Jurkat, Clone E6-1 (cell line): ENCODE measurements at places on chromosomes 4 and X.

- no peak for DNase-seq
Measured at GRCh38 chr4:84565951-84566350, 17.0 kb upstream of the CDS1 start.

DNA sequence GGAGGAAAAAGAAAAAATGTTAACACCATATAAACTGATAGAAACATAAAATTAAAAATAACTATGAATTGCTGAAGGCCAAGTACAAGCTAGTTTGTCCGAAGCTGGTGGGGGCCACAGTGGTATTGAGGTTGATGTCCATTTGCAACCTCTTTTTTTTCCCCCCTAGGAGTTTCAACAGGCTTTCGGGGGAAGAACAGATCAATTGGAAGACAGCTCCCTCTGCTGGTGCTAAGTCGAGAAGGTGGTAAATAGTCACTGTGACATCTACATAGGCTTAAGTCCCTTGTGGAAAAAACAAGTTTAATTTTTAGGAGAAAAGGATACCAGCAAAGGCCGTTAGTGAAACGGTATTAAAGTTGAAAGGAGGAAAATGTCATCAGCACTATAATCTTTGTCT lies 115.7 kb upstream of the ZXDA start:
- peak; percentile 44 for DNase-seq

- DNase-seq: no peak
Measured at GRCh38 chr4:98508248-98508647, 150.2 kb downstream of the TSPAN5 start.

GRCh38 chr4:147194604-147195003 lies 248.9 kb upstream of the TTC29 start:
- DNase-seq: no peak

- no peak for DNase-seq
Measured at GRCh38 chrX:118594697-118595420, 99.2 kb downstream of the DOCK11 start.

DNA sequence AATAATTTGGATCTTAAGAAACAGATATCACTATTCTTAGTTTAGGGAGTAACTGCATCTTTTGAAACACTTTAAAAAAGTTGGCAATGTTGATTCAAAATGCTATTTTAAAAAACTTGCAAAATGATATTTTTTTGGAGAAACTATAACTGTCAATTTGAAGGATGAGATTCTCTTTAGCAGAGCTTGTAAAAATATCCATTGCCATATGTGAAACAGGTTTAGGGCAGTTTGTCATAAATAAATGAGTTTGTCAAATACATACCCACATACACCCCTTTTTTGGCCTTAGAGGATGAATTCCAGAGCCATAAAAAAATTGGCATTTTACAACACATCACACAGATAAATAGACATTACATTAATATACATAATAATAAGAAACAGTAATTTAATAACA lies 174.6 kb downstream of the BMPR1B start:
- DNase-seq: no peak

DNA sequence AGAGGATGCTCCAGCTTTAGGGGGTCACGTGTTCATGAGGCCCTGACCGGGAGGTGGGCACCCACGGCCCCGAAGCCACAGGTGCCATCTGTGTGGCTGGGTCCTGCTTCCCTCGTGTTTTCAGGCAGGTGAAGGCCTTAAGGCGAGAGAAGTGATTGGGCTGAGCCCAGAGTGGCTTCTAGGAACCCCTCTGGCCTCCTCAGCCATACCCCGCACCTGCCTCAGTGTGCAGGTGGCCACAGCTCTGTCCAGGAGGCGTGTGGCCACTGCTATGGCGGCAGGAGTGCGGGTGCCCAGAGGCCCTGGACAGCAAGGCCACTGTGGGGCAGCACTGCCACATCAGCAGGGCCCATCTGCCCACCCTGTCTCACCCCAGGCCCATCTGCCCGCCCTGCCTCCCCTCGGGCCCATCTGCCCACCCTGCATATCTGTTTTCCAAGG lies 25.0 kb downstream of the NKX1-1 start:
- DNase-seq: no peak

DNA sequence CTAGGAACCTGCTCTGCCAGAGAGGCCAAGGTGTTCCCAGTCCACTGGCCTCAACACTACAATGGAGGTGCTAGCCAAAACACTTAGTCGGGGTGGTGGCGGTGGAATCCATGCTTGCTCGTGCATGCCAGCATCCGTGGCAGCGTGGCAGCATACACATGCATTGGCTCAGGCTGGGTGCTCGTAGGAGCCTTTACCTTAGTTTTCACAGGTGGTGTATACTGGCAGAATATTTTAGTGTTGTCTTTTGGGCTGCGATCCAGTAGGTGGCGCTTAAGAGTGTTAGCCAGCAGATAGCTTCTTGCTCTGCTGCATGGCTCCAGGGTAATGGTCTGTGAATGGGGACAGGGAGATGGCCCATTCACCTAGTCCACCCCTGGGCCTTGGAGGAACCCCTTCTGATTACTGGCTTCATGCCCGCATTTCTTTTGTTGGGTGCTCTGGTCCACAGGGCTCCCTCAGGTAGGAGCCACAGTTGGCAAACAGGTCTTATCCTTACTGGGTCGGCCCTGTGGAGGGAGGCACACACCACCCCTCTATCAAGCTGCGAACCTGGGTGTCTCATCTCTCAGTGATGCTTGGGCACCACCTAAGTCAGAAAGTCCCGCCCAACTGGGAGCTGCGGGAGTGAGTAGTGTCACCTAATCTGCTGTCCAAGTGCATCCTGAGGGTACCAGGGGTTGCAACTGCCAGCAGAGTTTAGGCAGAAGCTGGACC lies 40.0 kb downstream of the RIPPLY1 start:
- peak; percentile 10 for DNase-seq

GRCh38 chrX:137549073-137549472 lies 16.9 kb upstream of the ZIC3 start:
- no peak for DNase-seq

DNA sequence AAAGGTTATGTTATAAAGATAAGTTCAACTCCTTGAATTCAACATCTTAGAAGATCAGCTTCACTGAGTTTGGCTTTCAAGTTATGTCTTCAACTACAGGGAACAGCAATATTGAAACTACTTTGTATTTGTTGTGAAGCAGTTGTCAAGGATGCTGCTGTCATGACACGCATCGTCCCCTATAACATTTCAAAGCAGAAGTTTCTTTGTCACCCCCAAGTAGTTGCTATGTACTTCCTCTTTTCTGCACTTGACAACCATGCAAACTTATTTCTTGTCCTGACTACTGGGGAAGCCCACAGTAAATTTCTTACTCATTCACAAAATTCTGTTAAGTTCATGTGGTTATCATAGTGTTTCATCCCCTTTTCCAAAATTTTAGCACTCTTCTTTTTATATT lies 14.3 kb downstream of the ANTXR2 start:
- peak; percentile 22 for DNase-seq

DNA sequence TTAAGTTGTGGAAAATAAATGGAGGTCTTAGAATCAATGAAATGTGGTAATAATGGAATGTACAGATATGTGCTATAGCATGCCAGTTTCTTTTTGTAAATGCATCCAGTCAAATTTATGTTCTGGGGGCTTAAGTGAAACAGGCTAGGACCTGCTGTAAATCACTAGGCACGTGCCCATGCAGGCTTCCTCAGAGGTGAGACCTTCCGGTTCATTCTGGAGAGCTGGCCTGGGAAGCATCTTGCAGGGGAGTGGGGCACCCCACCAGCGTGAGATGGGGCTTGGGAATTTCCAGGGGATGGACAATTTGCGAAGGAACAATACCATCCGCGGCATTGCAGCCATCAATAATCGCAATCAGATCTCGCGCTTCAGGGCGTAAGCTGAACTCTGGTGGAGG lies 80.1 kb downstream of the SORCS2 start:
- no peak for DNase-seq

- DNase-seq: no peak
Measured at GRCh38 chrX:16140983-16141382, 17.6 kb downstream of the GRPR start.

- no peak for DNase-seq
Measured at GRCh38 chr4:79623021-79623870, 215.2 kb upstream of the GK2 start.

DNA sequence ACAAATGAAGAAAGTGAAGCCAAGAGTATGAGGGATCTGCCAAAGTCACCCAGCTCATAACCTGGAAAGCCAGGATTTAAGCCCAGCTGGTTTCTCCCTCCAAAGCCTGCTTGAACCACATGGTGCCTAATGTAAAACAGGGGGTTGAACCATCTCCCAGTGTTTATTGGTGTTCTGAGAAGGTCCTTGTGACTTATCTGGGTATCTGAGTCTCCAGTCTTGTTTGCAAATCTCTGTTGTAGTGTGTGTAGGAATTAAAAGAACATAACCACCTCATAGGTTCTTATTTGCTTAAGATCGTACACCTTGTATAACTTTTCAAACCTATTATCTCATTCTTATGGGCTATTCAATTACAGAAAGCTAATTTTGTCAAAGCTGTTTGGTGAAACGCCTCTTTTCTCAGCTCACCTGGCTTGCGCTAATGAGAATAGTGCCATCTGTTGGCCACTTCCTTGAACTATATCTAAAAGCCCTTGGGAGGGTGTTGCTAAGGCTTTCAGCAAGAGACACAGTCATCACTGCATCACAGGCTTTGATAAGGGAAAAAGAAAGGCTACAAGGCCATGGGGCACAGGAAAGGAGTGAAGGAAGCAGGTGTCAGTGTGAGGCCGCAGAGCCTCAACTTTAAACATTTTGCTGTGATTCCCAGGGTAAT lies 34.0 kb downstream of the ETDB start:
- peak; percentile 61 for DNase-seq

DNA sequence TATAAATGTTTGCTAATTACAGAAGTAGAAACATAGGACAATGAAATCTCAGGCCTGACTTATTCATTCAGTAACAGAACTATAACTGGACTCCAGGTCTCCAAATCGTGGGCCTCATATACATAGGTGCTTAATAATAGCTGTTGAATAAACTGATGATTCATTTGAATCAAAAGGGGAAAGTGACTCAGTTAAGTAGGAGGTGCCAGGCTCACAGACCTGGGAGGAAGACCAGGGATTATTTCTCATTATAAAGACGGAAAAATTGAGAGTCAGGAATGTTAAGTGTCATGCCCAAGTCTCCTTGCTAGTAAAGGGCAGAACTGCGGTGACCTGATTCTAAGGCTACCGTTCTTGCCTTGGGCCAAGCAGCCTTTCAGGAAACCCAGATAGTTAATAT lies 131.5 kb downstream of the HS3ST1 start:
- DNase-seq: no peak

GRCh38 chr4:73070074-73070390 lies 516 bp upstream of the COX18 start:
- DNase-seq: peak; percentile 25

DNA sequence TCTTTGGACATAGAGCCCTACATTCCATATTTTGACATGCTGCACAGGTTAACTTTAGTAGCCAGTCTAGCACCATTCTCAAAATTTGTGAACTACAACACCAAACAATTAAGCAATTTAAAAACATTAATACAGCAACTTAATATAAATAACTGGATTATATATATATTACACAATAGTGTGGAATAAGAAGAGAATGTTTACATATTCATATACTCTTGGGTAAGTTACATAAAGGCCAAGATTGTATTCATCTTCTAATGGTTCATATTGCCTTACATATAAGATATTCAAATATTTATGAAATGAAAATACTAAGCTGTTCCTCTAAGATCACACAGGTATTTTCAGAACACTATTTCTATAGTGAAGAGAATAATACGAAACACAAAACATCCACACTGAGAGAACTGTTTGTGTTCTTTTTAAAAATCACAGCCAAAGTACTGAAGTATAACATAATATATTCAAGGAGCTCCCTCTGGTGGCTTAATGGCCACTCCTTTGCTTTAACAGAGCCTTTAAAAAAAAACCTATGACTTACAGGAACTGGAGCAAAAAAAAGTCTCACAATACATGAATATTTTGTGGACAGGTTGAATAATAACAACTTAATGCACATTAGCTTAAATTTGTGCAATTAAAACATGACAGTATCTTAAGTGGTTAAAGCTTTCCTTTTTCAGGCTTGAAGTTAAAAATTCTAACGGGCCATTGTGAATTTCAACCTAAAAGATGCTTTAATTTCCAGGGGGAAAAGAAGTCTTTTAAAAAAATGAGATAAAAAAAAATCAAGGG lies 46.2 kb downstream of the NEK1 start:
- DNase-seq: peak; percentile 57

- DNase-seq: no peak
Measured at GRCh38 chr4:149029056-149029651, 586.9 kb upstream of the NR3C2 start.

DNA sequence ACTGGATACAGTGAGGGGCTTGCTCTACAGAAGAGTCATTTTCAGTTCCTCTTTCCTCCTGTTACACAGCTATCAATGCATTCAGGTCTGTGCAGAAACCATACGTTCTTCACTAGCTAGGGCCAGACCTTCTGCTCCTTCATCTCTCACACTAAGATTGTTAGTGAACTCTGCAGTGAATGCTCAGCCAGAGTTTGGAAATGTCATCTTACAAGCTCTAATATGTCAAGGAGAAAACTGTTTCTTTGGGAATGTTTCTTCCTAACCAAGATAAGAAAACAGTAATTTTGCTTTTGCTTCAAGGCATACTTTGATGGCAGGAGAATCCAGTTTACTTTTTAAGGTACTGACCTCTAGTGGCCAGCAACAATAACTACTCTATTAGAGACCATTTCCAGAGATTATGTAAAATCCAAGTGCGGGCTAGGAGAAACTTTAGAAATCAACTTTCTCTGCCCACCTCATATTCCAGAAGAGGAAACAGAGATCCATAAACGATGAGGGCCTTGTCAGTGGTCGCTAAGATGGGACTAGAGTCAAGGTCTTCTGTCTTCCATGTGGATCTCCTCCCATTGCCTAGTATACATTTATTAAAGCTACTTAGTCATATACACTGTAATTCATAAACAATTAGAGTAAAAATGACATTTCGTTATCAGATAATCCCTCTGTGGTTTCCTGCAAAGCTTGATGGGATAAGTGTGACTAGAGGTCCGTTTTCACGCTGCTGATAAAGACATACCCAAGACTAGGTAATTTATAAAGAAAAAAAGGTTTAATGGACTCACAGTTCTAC lies 12.1 kb upstream of the CC2D2A start:
- DNase-seq: peak; percentile 33

GRCh38 chr4:168758351-168758876 lies 251.6 kb downstream of the CBR4 start:
- no peak for DNase-seq

DNA sequence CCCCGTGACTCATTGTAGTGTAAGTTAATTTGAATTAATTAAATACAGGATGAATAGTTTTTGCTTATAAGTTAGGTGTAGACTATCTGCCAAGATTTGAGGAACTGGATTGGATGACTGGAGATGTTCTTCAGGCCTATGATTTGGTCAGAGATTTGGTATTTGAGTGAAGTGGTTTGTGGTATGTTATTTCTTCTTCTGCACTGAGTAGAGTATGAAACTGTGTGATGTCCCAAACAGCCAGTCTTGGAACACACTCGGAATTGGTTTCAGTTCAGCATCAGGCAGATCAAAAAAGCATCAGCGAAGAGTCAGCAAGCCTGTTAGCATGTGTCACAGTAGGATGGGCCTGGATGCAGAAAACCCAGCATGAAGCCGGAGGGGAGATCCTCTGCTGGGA lies 294.1 kb downstream of the ARHGAP10 start:
- no peak for DNase-seq

GRCh38 chr4:93182722-93183121 lies 645.8 kb upstream of the ATOH1 start:
- DNase-seq: no peak
